ENCODE measurements at places on chromosomes 4 and X.

DNA sequence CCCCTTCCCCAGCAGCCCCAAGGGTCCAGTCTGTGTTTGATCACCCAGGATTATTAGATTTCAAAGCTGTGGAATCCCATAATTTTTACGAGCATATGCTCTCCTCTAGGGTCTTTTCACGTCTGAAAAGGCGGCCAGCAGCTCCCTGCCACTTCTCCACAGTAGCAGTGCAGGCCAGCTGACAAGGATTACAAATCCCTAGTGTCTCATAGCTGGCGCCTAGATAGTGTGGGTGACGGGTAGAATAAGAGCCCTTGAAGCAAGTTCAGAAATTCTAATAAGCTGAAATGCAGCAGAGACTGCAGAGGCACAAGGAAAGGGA, 79.4 kb downstream of the RLIM start:
- no peak for DNase-seq

DNA sequence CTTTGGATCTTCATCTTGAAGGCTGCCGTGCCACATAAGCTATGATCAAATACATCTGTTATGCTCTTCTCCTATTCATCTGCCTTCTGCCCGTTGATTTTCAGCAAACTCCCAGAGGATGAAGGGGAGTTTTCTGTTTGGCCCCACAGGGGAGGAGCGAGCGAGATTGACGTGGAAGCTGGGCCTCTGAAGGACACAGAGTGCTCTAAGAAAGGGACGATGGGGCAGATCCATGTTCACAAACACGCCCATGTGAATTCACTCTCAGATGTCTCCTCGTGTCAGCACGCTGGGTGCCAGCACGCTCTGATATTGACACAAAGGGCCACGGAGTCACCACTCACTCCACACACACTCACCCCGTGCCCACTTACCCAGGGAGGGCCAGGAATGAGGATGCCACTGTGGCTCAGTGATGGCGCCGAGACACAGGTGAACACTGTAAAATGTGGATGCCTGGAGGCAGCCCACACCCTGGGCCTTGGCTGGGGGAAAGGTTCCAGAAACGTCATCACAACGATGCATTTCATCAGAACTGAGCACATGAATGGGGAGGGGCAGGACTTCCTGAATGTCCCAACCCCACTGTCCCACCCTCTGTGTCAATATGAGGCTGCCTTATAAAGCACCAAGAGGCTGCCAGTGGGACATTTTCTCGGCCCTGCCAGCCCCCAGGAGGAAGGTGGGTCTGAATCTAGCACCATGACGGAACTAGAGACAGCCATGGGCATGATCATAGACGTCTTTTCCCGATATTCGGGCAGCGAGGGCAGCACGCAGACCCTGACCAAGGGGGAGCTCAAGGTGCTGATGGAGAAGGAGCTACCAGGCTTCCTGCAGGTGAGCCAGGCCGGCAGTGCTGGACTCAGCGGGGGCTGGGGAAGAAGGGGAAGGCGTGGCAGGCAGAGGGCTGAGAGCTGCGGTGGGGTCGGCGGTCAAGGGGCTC, at the start of gene S100P:
Gene S100P, plus strand, starts transcription at position 648 of the 946 bp plus-strand sequence. Its CDS starts 55 bp downstream, at position 703.
- no peak for DNase-seq

DNA sequence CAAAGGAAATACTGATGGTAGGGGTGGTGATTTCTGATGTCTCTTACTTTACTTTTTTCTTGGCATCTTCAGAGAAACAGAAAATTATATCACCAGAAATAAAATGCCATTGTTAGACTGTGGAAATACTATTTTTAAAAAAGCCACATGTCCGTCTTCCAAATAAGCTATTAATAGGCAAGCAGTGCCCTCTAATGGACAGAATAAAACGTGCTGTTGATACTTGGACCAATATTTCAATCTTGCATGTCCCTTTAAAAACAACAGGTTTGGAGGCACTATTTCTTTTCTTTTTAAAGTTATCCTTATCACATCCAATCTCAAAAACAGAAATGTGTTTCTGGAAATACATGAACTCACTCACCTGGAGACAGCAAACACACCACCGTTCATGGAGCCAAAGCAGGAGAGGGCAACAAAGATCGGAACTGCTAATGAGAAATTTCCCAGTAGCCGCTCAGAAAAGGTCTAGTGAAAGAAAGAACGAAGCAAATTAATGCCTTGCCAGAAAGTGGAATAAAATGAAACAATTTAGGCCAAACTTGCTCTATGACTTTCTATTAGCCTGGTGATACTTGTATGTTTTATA, 59.2 kb downstream of the SLC7A11 start:
- no peak for DNase-seq

DNA sequence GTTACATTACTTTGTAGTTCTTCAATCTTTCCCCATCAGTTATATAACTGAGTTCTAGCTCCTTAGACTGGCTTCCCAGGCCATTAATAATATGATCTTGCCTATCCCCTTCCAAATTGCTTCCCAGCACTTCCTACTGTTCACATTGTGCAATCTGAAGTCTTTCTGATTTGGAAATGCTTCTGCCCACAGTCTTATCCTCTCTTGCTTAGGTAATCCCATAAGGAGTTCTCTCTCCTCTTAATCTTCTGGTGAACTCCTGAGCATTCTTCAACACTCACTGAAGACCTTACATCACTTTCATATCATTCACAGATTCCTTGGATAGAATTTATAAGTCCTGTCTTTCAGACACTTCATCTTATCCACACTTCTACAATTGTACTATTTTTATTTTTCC, 132.7 kb upstream of the TTC29 start:
- DNase-seq: no peak

GRCh38 chrX:101550751-101551379, 518 bp downstream of the ARMCX1 start:
- DNase-seq: no peak
